ENCODE measurements at places on chromosomes 7 and 10.

- DNase-seq = no peak
Observed at GRCh38 chr7:148967032-148967372, 61.3 kb downstream of the PDIA4 start.

DNA sequence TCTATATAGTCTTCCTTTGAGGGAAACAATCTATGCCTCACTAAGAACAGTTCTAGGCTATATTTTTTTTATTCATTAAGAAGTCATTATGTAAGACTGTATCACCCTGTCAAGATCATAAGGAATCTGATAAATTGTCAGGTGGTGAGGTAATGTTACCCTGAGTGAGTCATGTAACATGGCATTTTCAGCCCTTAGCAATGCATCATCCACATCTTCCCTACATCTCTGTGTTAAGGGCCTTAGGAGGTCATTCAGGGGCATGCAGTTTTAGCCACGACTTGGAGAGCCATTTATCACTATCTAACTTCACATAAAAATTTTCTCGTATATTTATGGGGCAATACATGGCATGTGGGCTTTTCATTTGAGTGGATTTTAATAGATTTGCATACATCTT lies 924.5 kb upstream of the MBL2 start:
- no peak for DNase-seq

GRCh38 chr10:62058896-62059216 lies 157.4 kb downstream of the ARID5B start:
- no peak for DNase-seq

DNA sequence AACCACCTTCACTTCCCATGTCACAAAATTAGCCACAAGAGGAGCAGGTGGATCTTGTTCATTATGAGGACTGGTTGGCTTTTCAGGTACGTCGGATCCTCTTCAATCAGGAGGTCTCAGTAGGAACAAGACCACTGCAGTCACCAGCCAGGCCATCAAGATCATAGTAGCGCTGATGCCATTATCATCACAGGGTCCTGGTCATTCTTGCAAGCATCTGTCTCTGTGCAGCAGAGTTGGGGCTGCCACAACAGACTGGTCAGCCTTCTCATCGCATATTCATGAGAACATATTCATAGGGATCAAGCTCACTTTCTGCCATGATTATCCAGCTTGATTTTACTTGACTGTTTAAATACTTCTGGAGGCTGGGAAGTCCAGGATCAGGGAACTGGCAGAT lies 67.1 kb downstream of the ADCYAP1R1 start:
- no peak for DNase-seq

DNA sequence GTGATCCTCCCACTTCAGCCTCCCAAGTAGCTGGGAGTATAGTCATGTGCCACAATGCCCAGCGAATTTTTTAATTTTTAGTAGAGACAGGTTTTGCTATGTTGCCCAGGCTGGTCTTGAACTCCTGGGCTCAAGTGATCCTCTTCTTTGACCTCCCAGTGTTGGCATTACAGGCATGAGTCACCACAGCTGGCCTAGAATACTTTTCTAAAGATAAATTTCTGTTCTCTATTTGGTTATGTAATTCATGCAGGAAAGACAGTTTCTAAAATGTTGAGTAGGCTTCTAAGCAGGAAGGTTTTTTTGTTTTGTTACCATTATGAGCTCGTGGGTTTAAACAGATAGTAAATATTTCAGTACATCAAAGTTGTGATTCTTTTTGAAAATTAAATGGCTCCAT lies 5.0 kb downstream of the RBAK start:
- no peak for DNase-seq

- DNase-seq = no peak
Observed at GRCh38 chr7:15594461-15594860, 32.6 kb upstream of the AGMO start.

DNA sequence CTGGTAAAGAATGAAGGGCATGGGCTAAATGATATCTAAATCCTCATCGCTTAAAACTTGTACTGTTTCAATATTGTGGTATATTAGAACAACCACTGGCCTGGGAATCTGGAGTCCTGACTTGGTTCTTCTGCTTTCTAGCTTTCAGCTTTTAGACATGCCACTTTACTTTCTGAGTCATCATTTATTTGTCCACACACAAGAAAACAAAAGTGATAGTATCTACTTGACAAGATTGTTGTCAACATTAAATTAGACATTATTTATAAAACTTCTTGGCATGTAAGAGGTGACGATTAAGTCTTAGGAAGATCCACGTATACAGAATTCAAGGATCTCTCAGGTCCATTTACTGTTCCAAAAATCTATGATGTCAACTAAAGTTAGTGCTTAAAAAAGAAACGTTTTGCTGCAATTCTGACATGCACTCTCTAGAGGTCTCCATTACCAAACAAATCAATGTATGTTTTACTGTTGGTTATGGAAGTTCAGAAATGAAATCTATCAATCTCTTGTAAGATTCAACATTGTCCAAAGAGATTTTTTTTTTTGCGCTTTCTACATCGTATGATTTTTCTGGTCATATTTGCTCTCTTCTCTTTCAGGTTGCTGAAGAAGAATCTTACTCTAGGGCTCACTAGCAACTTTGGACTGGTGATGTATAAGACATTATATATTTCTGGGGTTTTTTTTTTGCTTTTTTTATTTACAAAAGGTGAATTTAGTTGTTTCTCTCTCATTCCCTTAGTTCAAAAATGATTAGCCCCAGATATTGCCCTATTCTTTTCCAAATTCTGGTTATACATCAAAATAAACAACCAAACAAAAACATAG lies 53.6 kb upstream of the DYNC1I1 start:
- DNase-seq = peak; percentile 9

DNA sequence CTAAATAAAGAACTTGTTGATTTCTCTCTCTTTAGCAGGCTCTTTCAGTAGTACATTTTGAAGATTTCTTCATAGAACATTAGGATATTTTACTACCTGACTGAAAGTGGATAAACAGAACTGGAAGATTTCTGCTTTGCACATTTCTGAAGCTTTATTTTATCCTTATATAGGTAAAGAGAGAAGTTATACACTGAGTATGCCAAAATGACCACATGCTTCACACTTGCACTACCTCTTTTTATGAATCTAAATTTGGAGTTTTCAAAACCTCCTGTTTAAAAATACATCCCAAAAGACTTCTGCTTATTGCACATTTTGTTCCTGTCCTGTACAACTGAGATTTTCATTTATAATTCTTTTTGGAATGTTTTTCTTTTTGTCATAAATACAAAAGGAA lies 197.4 kb upstream of the PRPS1L1 start:
- no peak for DNase-seq

DNA sequence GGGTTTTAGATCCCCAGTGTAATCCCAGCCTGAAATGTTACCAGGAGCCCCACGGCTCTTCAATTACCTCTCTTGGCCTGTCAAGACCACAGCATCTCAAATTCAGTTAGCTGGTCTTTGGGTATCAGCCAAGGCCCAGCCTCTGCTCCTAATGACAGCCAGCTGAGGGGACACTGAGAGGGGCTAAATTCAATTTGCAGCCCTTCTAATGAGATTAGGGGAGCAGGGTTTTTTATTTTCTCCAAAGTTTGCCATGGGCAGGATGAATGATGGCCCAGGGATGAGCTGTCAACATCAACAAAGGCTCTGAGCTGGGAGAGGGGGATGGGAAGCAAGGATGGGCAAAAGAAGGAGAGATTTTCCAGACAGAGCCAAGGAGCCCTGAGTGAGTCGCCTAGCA lies 116.8 kb upstream of the TBX20 start:
- no peak for DNase-seq

- DNase-seq = no peak
Observed at GRCh38 chr7:116209561-116210070, 723 bp upstream of the TES start.

GRCh38 chr10:98000346-98000745 lies 30.1 kb downstream of the CRTAC1 start:
- no peak for DNase-seq

Measured in fibroblast of skin of right biceps (primary cell).